NCI-H2171 (cell line): ENCODE measurements at places on chromosomes 12 and 14.

DNA sequence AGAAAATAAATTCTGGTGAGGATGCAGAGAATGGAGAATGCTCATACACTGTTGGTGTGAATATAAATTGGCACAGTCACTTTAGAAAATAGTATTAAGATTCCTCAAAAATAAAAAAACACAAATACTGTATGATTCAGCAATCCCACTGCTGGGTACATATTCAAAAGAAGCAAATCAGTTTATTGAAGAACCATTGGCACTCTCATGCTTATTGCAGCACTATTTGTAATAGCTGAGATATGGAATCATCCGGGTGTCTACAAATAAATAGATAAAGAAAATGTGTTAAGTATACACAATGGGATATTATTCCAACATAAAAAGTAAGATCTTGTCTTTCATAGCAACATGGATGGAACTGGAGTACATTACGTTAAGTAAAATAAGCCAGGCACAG lies 579.4 kb upstream of the SEL1L start:
- DNase-seq, result no peak

- DNase-seq, result no peak
Measured at GRCh38 chr12:51051787-51052186, 3.7 kb downstream of the LETMD1 start.

DNA sequence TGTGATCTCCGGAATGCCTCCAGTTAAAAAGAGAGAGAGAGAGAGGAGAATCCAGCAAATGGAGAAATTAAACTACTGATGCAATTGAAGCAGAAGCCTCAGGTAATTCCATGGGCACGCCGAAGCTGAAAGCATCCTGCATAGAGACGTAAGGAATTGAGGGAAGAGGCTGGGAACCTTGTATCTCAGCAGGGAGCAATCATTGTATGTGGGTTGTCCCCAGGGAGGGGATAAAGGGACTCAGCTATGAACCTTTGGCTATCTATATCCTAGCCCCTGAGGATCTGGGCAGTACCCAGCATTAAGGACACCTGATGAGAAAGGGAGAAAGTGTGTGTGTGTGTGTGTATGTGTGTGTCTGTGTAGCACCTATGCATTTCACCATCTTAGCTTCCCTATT lies 95.8 kb upstream of the ATXN7L3B start:
- DNase-seq, result no peak

- DNase-seq, result peak; percentile 15
Measured at GRCh38 chr14:104731320-104732294, 7.6 kb downstream of the ADSS1 start.

GRCh38 chr14:102084931-102085330 lies 1.9 kb downstream of the HSP90AA1 start:
- no peak for DNase-seq

DNA sequence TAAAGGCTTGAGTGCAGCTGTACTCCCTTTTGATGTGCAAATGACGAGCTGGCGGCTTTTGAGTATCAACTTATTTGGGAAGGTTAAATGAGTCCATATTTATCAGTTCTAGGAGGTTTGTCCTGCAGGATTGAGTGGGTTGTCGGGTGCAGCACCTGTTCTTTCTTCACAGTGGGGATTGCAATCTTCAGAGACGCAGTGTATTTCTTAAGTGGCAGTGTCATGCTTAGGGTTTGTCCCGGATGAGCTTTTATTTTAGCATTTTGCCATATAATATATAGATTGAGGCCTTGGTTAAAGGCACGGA lies 1.2 kb downstream of the FUT8 start:
- no peak for DNase-seq

- DNase-seq, result no peak
Measured at GRCh38 chr14:95275494-95275893, 44.2 kb downstream of the CLMN start.

GRCh38 chr12:47729233-47729632 lies 3.9 kb upstream of the ENDOU start:
- DNase-seq, result no peak
